Effector memory CD4-positive, alpha-beta T cell (primary cell): ENCODE measurements at places on chromosomes 1 and 21.

DNA sequence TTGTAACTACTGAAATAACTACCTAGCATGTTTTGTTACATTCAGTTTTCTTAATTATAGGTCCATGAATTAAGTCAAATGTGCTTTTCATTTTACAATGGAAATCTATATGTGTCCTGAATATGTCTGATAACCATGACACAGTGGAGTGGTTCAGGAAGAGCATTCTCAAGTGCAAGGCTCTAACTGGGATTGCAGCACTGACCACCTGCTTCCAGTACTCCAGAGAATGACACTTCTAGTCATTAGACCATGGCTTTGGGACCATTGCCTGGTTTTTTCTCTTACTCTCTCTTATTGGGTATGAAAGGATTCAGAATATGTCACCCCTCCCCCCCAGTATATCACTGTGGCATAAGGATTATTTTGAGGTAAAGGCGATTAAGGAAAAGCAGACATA is 204.9 kb upstream of the CACYBP start:
- DNase-seq: no peak

- no peak for DNase-seq
Observed at GRCh38 chr21:45381865-45382696, 22.9 kb upstream of the COL18A1 start.

DNA sequence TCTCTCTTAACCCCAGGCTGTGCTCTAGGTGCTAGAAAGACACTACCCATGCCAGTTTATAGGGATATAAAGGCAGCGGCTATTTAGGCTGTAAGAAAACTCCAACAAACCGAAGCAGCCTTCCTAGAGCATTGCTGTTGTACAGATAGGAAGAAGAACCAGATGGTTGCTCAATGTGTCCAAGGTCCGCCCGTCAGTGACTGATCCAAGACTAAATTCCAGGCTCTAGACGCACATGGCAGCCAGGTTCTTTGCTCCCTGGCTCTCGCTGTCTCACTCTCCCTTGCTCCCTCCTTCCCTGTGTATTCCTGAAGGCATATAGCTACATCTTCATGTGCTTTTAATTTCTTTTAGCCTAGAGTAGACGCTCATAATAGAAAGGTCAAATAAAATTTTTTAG is 303.4 kb downstream of the KIF26B start:
- DNase-seq: no peak

DNA sequence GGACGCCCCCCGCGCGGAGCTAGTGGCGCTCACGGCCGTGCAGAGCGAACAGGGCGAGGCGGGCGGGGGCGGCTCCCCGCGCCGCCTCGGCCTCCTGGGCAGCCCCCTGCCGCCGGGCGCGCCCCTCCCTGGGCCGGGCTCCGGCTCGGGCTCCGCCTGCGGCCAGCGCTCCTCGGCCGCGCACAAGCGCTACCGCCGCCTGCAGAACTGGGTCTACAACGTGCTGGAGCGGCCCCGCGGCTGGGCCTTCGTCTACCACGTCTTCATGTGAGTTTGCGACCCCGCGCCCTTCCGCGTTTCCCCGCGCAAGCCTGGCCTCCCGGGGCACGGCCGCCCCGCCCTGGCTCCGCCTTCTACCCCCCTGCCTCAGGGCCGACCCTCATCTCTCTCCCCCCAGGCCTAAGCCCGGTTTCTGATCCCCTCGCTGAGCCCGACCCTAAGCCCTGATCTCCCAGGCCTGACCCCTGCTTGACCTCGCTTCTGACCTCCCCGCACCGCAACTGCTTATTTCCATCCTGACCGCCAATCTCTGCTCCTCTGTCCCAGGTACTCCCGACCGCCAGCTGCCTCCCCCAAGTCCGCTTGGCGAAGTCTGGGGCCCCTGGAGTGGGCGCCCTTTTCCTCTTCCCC is 669 bp downstream of the KCNQ4 start:
- DNase-seq: no peak

DNA sequence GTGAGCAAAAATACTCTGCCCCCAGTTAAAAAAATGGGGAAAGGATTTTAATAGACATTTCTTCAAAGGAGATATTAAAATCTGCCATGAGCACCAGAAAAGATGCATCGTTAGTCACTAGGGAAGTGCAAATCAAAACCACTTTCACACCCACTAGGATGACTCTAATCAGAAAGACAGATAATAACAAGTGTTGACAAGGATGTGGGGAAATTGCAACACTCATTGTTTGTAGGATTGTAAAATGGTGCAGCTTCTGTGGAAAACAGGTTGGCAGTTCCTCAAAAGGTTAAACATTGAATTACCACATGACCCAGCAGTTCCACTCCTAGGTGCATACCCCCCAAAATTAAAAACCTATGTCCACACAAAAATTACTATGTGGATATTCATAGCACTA is 112.3 kb downstream of the KCNJ6 start:
- DNase-seq: no peak

DNA sequence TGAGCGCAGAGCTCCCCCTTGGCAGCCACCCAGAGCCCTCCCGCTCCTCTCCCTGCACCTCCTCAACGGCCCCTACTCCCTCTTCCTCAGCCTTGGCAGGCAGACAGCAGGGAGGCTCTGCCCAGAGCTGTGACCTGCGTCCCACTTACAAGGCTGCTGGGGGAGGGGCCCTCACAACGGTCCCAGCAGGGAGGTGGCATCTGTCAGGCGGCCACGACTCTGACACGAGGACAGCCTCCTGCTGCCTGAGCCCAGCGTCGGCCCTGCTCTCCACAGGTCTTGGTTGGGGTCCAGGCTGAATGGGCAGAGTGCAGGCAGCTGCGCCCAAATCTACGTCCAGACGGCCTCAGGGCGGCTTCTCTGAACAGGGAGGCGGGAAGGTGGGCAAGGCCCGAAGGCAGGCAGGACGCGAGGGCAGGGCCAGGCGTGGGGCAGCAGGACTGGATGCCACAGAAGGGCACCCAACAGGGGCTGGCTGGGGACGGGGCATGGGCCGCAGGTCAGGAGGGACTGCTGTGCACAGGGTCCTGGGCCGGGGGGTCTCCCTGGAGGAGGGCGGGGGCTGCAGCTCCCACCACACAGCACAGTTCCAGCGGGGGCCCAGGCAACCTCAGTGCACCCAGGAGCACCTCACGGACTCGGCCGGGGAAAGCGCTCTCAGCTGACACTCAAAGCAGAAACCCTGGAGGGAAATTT is 7.5 kb downstream of the SLC19A1 start:
- no peak for DNase-seq

DNA sequence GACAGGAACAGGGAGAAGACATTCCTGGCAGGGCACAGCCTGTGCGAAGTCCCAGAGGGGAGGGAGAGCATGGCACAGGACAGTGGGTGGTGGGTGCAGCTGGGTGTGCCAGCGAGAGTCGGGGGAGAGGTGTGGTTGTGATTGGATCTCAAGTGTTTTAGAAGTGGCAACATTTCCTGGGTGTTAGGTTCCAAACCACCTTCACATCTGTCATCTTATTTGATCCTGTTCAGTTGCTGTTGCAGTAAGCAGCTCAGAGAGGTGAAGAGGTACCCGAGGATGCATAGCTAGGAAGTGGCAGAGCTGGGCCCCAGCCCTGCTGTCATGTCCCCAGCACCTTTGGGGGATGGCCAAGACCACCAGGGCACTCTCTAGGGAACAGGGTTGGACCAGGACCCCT is 22.0 kb upstream of the DISP3 start:
- DNase-seq: no peak

- DNase-seq: no peak
Observed at GRCh38 chr1:159181328-159182024, 10.1 kb downstream of the CADM3 start.

DNA sequence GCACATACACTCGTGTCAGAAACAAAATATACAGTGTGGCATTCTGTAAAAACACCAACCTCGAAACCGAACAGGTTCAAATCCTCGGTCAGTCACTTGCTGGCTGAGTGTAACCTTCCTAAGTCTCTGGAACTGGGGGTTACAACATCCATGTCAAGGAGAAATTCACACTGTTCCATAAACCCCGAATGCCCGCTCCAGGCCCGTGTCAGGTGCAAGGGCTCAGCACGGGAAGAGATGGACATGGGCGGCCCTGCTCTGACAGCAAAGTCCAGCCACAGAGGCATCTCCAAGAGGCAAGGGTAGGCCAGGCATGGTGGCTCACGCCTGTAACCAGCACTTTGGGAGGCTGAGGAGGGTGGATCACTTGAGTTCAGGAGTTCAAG is 79.5 kb downstream of the SLC66A1 start:
- DNase-seq: no peak

DNA sequence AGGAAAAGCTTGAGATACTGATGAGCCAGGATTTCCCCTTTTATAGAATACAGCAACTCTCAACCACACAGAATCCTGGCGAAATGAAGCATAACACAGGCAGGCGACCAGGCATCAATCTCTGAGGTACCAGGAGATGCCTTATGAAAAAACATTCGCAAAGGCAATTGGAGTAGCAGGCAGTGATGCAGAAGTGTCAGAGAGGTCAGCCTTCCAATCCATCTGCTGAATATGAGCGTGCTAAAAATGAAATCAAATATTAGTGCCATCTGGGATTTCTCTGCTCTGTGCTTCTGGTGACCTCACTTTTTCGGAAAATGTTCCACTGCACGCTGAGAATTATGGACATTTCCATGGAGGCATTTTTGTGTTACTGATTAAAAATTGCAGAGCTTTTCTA is 258.8 kb downstream of the VAV3 start:
- DNase-seq: no peak

- DNase-seq: no peak
Observed at GRCh38 chr1:61645476-61645875, 79.5 kb downstream of the TM2D1 start.

GRCh38 chr1:83559129-83559840 is 439.6 kb downstream of the TTLL7 start:
- DNase-seq: no peak

GRCh38 chr1:38055965-38056364 is 9.4 kb upstream of the POU3F1 start:
- no peak for DNase-seq

DNA sequence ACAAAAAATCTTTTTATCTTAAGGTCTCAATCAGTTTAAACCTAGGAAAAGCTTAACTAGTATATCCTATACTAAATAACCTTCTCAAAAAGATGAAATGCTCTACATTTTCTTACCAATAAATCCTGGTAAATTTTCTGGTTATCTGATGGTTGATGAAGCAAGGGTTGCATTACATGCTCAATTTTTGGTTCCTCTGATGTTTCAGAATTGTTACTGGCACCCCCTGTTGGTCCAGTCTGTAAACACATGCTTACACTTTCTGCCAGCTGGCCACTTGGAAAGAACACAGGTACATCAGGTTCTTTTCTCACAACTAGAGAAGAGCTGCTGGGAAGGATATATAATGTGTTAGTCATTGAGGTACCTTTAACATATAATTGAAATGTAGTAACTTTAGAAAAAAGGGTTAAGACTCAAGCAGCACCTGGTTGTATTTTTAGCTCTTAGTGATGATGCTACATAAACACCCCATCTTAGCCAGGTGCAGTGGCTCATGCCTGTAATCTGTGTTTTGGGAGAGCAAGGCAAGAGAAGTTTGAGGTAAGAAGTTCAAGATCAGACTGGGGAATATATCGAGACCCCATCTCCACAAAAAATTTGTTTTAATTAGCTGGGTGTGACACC is 30.9 kb upstream of the TAL1 start:
- no peak for DNase-seq

DNA sequence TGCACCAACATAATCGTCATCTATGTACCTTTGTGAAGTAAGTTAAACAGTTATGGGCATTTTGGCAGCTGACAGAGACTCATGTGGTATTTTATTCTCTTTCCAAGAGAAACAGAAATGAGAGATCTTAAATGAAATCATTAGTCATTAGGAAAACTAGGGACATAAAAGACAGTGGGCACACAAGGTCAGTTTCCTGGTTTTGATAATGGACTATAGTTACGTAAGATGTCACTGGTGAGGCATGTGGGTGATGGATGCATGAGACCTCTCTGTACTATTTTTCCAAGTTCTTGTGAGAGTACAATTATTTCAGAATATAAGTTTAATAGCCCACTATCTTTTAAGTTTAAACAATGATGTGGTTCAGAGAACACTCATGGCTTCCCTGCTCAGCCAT is 216.9 kb downstream of the APP start:
- DNase-seq: no peak

GRCh38 chr21:38082936-38083485 is 166.8 kb upstream of the KCNJ6 start:
- DNase-seq: no peak

GRCh38 chr1:109516872-109517271 is 7.3 kb upstream of the AMIGO1 start:
- no peak for DNase-seq

DNA sequence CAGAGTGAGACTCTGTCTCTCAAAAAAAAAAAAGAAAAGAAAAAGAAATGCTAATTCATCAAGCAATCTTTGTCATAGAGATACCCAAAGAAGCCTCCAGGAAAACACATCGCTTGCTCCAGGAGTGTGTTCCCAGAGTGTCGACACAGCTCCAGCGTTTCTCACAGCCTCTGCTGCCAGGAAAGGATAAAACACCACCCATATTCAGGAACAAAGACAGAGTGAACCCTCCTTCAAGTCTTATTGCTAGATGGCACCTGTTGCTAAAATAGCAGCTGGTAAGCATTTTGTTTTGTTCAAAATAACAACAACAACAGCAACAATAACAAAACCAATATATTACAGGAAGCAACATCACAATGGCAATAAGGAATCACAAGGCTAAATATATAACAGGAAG is 3.1 kb downstream of the ILDR2 start:
- DNase-seq: no peak

GRCh38 chr1:167328816-167329483 is 108.3 kb downstream of the POU2F1 start:
- no peak for DNase-seq

DNA sequence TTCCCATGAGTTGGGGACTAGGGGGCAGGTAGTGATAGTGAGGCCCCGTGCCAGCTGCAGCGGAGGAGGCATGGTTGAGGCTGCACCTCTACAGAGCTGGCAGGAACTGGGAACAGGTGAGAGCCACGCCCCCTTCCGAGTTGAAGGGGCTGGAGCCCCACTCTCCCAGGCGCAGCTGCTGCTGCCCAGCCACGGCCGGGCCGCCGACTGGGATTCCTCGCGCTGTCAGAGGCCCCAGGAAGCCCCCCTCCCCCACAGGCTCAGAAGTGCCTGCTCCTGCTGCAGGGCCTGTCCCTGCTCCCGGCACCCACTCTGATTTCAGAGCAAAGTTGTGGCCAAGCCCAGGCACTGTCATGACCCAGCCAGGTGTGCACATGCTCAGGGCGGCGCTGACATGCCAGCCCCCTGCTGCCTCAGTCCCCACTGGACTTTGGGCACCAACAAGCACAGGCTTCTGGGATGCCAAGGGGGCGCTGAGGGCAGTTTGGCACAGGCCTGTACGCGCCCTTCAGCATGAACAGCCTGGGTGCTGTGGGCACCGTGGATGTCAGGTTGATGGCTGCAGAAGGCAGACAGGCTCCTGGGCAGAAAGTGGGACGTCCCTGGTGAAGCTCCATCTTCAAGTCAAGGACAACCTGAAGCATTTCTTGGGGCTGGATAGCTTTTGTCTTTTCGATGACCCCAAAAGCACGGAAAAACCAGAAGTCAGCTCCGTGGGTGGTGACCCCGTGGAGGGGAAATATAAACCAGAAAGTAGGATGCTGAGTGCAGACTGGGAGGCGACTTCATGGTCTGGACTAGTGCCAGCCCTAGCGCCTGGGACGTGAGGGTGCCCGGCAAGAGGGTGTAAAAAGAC is 121.5 kb downstream of the SIM2 start:
- no peak for DNase-seq
